ENCODE measurements at places on chromosomes 11 and 22.

DNA sequence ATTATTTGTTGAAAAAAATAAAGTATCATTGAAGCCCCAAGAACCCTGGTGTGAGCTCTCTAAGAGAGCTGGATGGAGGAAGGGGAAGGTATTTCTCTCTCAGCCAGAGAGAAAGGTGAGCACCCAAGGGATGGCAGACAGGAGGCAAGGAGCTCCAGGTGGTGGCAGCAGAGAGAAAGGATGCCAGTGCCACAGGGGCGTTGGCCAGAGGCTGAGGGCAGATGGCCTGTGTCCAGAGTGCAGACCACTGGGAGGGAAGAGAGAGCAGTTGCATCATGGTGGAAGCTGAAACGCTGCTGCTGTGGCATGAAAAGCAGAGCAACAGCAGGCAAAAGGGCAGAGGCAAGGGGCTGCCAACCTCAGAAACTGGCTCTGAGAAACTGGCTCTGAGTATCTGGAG lies 8.5 kb downstream of the SPON1 start:
- DNase-seq, result no peak

GRCh38 chr22:29435236-29436136 lies 2.9 kb upstream of the RFPL1 start:
- DNase-seq, result no peak

- DNase-seq, result no peak
Observed at GRCh38 chr22:47066616-47066905, 304.1 kb downstream of the TBC1D22A start.

DNA sequence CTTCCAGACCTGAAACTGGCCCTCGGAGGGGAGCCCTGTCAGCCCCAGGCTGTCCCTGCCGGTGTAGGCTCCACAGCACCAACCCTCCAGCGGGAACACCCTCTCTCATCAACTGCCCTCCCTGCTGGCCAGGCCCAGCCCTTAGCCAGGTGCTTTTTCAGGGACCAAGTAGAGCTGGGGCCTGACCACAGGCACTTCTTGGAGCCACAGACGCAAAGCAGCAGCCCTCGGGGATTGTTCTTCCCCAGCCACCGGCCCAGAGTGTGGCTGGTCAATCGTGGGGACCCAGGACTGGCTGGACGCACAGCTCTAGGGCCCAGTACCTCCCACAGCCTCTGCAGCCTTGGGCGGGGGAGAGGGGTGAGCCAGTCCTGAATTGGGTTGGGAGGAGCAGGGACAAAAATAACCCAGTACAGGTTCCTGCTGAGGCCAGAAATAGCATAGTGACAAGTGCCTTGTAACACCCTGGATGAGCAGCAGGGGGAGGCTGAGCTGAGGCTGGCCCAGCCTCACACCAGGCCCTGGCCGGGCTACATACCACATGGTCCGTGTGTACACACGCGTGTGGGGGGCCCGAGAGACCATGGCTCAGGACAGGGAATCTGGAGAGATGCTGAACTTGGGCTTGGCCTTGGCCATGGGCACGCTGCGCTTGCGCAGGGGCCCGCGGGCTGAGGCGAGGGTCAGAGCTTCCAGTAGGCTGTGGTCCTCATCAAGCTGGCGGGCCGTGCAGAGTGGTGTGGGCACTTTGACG lies 2.0 kb downstream of the KCNJ11 start:
- no peak for DNase-seq

DNA sequence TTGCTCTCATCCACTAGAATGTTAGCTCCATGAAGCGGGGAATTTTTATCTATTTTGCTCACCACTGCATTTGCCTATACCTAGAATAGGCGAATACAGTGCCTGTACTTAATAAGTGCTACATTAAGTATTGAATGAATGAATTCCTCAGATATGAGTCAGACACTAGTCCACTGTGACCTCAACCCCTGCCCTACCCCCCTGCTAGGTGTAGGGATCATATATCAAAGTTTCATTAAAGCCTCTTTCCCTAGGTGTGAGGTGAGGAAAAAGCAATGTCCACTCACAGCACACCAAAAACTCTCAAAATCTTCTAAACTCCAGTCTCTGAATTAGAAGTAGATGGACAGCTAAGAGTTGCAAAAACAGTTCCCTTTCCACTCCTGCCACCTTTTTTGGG lies 9.8 kb upstream of the PSMA1 start:
- DNase-seq, result no peak

DNA sequence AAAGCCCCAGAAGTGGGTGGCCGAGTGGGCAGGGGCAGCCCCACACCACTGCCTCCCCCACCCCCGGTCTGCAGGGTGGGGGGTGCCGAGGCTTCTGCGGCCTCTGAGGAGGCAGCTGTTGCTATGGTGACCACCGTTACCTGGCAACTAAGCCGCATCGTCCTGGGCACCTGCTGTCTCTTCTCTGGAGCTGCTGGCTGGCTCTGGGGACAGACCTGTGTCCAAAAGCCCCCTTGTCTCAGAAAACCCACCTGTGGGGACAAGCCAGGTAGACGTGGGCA lies 79.9 kb upstream of the PRR5 start:
- no peak for DNase-seq

GRCh38 chr11:106986261-106986660 lies 32.0 kb downstream of the GUCY1A2 start:
- DNase-seq, result no peak

DNA sequence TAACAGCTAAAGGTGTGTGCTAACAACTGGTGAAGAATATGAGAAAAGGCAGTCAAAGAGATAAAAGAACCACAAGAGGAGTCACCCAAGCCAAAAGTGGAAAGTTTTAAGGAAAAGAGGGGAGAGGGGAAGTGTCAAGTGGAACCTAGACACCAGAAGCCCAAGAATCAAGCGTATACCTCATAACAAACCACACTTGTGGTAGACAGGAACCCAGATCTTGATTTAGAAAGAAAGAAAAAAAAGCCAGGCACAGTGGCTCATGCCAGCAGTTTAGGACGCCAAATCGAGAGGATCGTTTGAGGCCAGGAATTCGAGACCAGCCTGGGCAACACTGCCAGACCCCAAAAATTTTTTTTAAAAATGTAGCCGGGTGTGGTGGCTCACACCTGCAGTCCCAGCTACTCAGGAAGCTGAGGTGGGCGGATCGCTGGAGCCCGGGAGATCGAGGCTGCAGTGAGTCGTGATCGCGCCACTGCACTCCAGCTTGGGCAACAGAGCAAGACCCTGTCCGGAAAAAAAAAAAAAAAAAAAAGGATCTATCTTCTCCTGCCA lies 877 bp downstream of the SLC25A17 start:
- no peak for DNase-seq

DNA sequence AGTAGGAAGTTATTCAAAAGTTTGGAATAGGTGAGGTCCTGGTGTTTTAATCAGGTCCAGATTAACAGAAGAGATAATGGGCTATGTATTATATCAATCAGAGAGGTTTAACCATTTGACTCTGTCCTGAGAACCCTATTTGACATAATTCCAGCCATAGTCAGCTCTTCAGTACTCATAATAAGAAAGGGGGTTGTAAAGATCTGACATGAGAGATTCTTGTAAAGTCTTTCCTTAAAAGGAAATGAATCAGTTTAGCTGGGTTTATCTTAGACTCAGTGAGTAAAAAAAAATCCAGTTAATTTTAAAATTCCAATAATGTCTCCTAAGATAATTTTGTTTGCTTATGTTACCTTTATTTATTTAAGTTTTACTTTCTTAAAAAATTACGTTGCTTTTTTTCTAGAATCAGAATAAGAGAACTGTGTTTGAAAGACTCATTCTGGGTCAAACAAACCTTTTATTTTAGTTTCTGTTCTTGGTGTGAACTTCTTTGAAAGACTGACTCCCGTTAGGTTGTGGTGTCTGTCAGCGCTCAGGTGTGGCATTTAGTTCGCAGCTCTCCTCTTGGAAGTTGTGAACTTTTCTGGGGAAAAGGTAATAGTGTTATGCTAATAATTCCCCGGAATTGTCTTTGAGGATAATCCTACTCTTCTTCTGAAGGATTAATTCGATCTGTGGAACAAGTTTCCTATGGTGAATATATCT lies 20.5 kb downstream of the NUCB2 start:
- DNase-seq, result no peak

- no peak for DNase-seq
Observed at GRCh38 chr11:19281041-19281440, 40.3 kb upstream of the E2F8 start.

- no peak for DNase-seq
Observed at GRCh38 chr22:28801845-28802594, 1.7 kb upstream of the XBP1 start.

DNA sequence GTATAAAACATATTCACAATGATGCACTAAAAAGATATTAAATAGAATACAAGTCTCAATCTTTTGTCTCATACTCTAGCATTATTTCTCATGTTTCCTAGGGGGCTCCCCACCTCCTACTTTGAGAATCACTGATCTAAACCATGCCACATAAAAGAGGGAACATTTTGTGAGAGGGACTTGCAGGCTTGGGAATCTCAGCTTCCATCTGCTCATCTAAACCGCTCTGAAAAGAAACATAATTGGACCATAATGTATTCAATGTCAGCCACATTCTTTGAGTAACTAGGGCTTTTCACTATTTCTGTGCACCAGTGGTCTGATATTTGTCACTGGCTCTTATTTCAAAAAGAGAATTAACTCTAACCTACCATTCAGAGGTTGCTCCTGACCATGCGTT lies 6.4 kb upstream of the CSRP3 start:
- DNase-seq, result no peak

GRCh38 chr11:74671520-74672196 lies 59.6 kb downstream of the CHRDL2 start:
- DNase-seq, result no peak

- no peak for DNase-seq
Observed at GRCh38 chr11:75319035-75319877, 32.2 kb downstream of the ARRB1 start.

- no peak for DNase-seq
Observed at GRCh38 chr22:44160421-44160820, 20.3 kb upstream of the PARVG start.

GRCh38 chr11:64537876-64538275 lies 53.1 kb upstream of the SLC22A12 start:
- DNase-seq, result no peak

- DNase-seq, result no peak
Observed at GRCh38 chr22:38824585-38824984, 19.2 kb downstream of the NPTXR start.

- DNase-seq, result no peak
Observed at GRCh38 chr22:28792491-28793383, 7.6 kb downstream of the XBP1 start.

DNA sequence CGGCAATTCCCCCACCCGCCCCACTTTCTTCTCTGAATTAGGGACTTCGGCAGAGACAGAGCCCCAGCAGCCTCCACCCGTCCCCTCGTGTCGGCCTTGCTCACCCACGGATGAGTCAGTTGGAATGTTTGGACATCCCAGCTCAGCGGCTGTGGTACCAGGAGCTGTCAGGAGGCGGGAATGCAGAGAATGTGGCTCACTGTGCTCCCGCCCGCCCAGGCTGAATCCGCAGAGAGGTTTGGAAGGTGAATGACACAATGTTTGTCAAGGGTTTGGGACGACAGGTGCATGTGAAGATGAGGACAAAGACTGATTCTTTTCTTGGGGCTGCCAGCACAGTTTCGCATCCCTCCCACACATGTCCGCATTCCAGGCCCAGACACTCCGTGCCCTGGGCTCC lies 39.6 kb downstream of the LIF start:
- no peak for DNase-seq

DNA sequence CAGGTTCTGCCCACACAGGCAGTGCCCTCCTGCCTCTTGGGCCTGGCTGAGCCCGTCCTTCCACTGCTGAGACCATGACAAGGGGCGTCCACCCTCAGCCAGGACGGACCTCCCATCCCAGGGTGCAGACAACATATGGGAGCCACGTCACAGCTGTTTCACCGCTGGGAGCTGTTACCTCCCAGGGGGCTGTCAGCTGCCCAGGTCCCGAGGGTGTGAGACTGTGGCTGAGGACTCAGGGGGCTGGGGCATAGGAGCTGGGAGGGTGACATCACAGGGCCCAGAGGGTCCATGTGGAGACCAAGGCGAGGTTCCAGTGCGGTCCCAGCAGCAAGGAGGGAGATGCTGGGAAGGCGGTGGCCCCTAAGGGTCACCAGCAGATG lies 17.9 kb upstream of the CTSD start:
- no peak for DNase-seq

DNA sequence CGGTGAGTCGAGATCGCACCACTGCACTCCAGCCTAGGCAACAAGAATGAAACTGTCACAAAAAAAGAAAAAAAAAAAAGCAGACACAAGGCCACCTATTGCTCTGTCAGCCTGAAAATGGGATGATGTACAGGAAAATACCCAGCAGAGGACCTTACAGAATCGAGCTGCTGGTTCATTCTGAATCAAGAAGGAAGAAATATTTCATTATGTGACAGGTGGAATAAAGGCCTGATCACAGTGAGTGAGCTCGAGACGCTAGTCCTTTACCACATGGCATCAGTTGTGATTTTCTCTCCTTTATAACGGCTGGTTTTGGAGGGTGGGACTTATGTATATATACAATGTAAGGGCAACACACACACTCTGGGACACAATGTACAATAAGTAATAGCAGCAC lies 340.0 kb downstream of the LARGE1 start:
- DNase-seq, result no peak

DNA sequence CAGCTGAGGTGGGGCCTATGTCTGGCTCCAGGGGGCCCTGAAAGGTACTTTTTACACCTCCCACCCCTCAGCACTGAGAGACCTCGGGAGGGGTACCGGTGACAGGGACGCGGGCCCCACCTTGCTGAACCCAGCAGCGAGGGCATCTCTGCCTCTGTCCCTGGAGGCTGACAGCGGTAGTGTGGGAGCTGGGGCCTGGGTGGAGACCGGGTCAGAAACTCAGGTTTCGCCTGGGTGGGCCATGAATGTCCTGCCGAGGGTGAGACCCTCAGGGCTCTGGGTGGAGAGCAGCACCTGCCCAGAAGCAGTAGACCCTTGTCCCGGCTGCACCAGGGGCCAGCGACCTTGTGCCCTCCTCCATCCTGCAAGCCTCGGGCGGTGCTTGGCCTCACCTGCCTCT lies 22.2 kb downstream of the PTDSS2 start:
- no peak for DNase-seq

DNA sequence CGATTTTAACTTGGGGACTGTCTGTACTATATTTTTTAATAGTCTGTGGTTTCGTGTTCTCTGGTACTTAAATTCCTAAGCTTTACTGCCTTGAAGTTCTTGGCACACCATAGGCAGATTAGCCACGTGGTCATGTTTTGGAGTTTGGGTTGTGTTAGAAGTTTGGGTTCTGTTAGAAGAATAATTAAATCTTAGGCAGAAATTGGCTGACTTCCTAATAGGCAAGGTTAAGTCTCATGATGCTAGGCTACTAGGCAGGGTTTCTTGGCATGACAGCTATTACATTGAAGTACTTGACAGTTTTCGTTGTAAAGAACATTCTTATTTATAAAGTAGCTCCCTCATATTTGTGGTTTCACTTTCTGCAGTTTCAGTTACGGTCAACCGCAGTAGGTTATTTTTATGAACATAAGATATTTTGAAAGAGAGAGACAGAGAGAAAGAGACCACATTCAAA lies 30.0 kb upstream of the MMP7 start:
- DNase-seq, result no peak

DNA sequence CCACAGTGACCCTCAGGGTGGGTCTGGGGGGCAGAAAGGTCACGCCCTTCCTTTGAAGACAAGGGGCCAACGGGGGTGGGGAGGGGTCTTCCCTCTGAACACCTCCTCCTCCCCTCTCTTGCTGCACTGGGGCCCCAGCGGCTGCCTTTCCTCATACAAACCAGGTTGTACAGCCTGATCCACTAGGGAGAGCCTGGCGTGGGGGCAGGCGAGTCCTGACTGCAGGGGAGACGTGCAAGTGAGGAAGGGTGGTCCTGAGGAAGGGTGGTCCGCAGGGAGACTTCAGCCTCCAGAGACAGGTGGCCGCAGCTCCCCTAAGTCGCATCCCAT lies 43.6 kb upstream of the LINC01488 start:
- DNase-seq, result no peak

Measured in esophagus squamous epithelium (tissue), 5 donors.